ENCODE measurements at places on chromosomes 2 and 18. TPM values are rescaled to one million over a fixed set of nuclear protein-coding genes. Genes with fewer than 3 reads are reported as not detected.

EPB41L3 gene
- 0.88 TPM for total RNA-seq

IL1R1 gene
- 116 TPM for total RNA-seq

TM4SF20 gene
- 1.1 TPM for total RNA-seq

COMMD1 gene
- total RNA-seq: 51.8 TPM
